ENCODE measurements at places on chromosomes 3 and 15.

DNA sequence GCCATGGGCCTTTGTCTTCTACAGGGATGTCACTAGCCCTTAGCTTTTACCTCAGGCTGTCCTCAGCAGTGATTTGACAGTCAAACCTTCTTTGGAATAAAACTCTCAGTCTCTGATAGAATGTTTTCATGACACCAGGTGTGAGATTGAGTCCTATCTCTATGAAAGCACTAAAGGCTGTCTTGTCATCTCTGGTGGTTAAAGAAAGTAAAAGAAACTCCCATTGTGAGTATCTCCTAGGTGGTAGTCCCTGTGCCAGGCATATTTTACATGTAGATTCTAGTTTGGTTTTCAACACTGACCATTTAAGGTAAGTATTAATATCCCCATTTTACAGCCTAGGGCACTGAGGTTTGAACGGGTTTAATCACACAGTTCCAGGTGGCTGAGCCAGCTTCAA lies 360.2 kb downstream of the CHST2 start:
- no peak for DNase-seq

- peak; percentile 53 for DNase-seq
Observed at GRCh38 chr3:40179016-40179415, 130.5 kb upstream of the EIF1B start.

- no peak for DNase-seq
Observed at GRCh38 chr3:13827699-13828098, 52.2 kb downstream of the WNT7A start.

GRCh38 chr3:48966367-48966766 lies 23.7 kb upstream of the P4HTM start:
- DNase-seq: no peak

- no peak for DNase-seq
Observed at GRCh38 chr3:116872688-116873087, 163.1 kb downstream of the TUSC7 start.

GRCh38 chr15:40234783-40235182 lies 4.1 kb upstream of the PAK6 start:
- DNase-seq: no peak

DNA sequence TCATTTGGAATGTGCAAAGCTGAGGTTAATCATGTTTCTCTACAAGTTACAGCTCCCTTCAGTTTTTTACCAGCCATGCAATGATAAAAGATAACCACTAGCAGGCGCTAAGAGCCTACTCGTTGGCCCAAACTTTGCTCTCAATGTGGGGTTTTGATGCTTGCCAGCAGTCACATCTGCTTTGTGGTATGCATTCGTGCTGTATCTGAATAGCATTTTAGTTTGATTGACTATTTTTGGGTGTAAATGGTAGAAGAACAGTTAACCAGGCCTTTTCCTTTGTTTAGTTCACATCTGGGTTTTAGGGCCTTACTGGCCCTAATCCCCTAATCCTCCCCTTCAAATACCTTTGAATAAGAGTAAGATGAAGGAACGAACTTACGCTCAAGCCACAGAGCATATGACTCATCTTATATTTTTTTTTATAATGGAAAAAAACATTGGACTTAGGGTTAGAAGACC lies 4.4 kb upstream of the CLDN11 start:
- no peak for DNase-seq

DNA sequence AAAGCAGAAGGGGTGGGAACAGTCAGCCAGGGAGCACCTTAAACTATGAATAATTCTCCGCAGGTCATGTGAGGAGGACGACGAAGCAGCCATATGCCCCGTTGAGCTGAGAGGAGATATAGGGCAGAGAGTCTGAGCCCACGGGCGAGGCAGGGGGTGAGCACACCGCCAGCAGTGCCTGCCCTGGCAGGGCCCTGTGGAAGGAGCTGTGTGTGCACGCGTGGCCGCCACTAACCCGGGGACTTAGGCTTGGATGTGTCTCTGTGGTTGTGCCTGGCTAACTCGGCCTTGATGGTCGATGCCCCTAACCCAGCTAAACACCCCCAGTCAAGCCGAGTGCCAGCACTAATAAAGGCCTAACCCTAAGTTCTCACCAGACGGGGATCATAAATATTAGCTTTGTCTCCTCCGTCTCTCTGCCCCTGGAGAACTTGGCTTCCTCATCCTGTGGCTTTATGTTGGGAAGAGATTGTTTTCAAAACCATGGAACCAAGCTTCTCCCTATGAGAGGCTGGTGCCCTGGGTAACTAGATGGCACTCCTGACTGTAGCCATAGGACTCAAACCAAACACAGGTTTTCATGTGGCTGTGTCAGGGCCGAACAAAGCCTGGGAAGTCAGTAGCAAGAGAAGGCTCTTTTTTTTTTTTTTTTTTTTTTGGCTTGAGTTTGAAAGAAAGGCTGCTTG lies 45.4 kb downstream of the CCK start:
- DNase-seq: no peak

- DNase-seq: no peak
Observed at GRCh38 chr15:60389261-60390077, 8.3 kb downstream of the ANXA2 start.

- no peak for DNase-seq
Observed at GRCh38 chr3:20007960-20008359, 4.1 kb downstream of the PP2D1 start.

GRCh38 chr3:104066658-104067057 lies 1300.1 kb upstream of the ALCAM start:
- no peak for DNase-seq

- no peak for DNase-seq
Observed at GRCh38 chr3:30752970-30753369, 141.5 kb downstream of the GADL1 start.

DNA sequence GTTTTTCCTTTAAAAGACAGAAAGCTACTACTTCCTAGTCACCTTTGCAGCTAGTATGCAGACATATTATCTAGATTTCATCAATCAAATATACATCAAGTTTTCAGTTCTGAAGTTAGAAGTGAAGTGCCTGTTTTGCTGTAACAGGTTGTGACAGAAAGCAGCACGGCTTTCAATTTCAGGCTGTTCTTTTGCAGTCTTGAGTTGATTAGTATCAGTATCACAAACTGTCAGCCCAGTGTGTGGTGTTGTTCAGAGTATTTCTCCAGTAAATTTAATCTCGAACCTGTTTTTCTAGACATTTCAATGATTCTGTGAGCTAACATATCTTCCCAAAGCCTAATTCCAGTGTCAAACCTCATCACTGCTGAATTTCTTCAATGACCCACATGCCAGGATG lies 1050.8 kb downstream of the DIPK2A start:
- DNase-seq: no peak

GRCh38 chr15:41951571-41951970 lies 20.8 kb downstream of the EHD4 start:
- DNase-seq: no peak

- no peak for DNase-seq
Observed at GRCh38 chr15:80835336-80835735, 56.2 kb downstream of the CEMIP start.

GRCh38 chr3:72429589-72430353 lies 418.5 kb downstream of the SHQ1 start:
- no peak for DNase-seq

DNA sequence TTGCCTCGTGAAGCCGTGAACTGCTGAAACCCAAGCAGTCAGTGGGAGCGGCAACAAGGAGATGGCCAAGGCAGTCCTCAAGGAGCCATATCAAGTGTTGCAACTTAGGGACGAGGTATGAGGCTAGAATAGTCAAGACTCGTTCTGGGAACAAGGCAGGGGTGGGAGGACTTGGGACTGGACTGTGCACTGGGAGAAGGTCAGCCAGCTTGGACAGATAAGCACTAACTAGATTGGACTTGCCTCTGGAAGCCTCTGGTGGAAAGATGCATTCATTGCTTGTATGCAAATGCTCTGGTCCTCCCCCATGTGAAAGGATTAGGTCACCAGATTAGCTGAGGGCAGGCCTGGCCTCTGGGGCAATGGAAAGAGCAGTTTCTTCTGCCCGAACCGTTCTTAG lies 123.3 kb upstream of the CTNNB1 start:
- DNase-seq: no peak

DNA sequence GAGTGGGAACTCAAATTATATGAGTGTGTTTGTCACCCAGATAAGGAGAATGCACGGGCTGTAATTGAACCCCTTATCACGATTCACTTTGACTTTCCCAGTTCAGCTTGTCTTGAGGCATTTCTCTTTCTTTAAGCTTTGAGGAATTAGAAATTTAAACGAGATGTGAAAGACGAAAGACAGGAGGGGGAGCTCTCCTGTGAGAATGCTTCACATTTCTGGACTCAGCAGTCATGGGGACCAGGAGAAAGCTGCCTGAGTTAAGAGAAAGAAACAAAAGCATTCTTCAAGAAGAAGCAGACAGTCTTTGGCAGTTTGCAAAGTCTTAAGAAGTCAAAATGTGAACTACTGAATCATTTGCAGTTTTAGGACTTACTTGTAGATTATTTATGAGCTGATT lies 205.6 kb downstream of the NECTIN3 start:
- no peak for DNase-seq

DNA sequence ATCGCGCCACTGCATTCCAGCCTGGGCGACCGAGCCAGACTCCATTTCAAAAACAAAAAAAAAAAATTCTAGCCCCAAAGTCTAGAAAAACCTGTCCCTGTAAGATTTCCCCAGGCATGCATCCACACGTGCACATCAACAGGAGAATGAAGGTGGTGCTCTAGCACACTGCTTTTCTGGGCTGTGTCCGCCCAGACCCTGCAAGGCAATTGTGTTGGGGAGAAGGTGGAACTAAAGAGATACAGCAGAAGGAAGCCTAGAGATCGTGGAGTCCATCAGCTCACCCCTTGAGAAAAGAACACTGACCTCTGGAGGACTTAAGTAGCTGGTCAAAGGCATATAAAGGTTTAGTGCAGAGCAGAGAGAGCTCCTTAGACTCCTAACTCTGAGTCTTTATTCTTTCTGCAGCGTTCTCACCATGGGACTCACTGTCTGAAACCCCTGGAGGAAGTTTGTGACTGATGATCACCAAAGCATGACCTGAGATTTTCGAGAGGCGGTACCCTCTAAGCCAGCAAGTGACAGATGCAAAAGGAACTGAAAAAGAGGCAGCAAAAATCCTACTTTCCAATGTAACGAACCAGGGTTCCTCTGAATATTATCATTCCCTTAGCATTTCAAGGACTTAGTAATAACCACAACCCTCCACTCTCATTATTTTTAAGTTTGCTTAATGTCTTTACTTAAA lies 179.8 kb downstream of the MEX3B start:
- no peak for DNase-seq

- DNase-seq: no peak
Observed at GRCh38 chr3:58496206-58496857, 4.4 kb downstream of the KCTD6 start.

DNA sequence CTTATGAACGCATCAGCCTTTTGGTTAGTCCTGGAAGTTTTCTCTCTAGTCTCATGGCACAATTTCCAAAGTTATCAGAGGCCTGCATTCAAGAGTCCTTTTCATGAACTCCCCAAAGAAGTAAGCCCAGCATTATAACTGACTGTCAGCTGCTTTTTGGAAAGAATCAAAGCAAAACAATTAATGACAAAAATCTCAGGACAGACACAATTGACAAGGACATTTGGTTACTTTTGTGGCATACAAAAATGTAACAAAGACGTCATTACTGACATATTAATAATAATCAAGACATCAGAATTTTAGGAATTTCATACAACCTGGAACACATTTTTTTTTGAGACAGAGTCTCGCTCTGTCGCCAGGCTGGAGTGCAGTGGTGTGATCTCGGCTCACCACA lies 21.2 kb downstream of the KATNBL1 start:
- no peak for DNase-seq

DNA sequence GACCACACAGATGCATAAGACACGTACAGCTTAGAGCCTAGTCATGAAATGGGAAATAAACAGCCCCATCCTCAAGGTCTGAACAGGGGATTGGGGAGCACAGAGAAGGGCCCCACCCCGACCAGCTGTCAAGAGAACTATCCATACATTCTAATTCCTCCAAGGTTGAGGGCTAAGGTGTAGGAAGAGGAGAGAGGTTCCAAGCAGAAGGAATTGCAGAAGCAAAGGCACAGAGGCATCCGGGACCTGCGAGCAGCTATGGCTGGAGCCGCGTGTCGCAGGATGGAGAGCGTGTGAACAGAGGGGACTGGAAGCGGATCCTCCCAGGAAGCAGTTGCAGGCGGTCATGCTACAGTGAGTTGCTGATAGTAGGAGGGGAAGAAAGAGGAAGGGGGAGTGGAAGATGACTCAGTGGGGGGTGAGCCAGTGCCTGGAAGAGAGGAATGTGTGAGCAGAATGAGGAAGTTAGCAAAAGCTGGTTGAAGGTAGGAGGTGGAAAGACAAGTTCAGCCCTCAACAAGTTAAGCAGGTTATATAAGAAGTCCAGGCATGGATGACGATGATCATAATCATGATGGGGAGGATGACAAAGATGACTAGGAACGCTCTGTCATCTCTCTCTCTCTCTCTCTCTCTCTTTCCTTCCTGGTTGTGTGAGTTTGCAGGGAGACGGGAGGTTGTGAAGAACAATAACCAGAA lies 89.7 kb downstream of the LIPC start:
- no peak for DNase-seq

DNA sequence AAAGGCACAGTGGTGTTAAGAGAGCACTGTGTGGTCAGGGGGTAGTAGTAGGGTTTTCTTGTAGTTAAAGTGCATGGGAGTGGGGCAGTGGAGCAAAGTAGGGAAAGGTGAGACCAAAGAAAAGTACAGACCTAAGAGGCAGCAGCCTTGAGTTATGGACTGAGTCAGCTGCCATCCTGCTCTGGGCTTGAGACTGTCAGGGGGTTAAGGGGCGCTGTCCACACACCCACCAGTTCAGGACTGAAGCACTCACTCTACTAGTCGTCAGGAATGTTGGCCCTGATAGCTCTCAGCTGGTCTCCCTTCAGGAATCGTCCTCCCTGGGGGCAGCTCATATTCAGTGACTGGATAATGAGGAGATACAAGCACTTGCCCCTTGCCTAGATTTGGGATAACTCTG lies 7.9 kb downstream of the CCR4 start:
- no peak for DNase-seq

GRCh38 chr15:100060276-100060926 lies 281.4 kb downstream of the ADAMTS17 start:
- no peak for DNase-seq

DNA sequence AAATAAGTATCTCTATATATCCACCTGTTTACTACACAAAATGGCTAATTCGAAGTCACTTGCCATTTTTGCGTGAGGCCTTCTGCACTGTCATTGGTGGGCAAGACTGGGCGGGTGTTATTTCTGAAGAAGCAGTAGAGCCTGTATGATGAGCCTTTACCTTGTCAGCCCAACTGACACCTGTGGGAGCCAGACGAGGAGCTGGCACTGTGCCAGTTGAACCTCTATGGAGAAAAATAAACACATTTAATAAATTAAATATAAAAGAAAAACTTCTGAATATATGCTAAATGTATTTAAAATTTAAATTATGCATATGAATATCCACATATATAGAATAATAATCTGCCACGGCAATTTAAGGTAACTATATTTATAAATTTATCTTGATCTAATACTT lies 109.9 kb downstream of the SCAPER start:
- DNase-seq: no peak

GRCh38 chr3:52153389-52154096 lies 680 bp downstream of the POC1A start:
- DNase-seq: peak; percentile 47
